ENCODE measurements at places on chromosomes 7 and 10.

- no peak for DNase-seq
Observed at GRCh38 chr10:91206837-91207474, 13.5 kb upstream of the PCGF5 start.

DNA sequence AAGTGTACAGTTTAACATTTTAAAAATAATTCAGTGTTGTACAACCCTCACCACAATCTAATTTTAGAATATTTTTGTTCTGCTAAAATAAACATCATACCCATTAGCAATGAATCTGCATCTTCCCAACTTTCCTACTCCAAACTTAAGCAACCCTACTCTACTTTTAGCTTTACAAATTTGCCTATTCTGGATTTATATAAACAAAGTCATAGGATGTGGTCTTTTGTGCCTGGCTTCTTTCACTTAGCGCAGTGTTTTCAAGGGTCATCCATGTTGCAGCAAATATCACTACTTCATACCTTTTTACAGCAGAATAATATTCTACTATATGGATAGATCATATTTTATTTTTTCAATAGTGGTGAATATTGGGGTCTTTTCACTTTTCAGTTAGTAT is 18.9 kb downstream of the CALML3 start:
- DNase-seq = no peak

- no peak for DNase-seq
Observed at GRCh38 chr10:132932461-132933307, 9.7 kb downstream of the CFAP46 start.

DNA sequence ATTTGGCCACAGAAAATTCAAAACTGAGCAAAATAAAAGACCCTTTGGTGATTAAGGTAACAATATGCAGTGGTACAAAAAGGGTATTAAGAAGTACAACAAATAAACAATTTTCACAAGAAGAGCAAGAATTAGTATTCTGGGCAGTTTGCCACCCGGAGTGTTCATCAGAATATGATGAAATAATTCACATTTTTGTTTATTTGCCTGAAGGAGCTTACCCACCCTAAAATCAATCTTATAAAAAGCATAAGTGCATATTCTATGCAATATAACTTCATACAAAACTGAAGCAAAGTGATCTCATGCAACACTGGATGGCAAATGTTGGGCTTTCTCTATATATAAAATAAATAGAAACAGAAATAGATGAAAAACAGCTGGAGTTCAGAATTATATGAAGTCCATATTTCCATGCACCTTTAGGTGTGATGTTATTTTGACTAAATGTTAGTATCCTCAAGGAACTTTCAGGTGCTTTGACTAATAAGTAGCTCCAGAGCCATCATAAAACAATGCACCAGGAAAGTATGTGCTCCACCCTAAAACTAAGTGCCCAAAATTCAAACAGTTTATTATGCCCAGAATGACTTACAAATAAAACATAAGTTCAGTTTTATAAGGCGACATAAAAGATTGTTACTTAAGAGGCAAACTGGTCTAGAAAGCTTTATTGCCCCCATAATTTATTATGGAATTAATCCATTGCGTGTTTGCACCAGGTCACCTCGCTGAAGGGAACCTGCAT is 474.3 kb downstream of the SEMA3D start:
- DNase-seq = no peak

DNA sequence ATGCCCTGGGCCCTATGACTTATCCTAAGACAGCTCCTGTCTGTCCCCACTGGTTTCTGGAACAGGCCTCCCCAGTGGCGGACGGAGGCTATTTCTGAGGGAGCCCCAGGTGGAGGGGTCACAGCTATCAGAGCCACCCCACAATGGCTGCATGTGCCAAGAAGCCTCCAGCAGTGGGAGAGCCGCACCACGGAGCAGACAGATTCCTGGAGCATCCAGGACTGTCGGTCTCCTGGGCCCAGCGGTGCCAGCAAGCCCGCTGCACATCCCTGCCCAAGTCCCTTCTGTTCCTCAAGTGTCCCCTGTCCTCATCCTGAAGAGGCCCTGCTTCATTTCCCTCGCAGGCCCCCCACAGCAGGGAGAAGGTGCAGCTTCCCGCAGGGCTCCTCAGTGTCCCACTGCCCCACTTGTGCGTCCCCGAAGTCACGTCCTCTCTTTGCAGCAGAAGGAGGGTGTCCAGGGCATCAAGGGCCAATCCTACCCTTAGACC is 193.0 kb upstream of the SHH start:
- DNase-seq = no peak

GRCh38 chr7:98011996-98012395 is 22.0 kb upstream of the OCM2 start:
- DNase-seq = no peak

DNA sequence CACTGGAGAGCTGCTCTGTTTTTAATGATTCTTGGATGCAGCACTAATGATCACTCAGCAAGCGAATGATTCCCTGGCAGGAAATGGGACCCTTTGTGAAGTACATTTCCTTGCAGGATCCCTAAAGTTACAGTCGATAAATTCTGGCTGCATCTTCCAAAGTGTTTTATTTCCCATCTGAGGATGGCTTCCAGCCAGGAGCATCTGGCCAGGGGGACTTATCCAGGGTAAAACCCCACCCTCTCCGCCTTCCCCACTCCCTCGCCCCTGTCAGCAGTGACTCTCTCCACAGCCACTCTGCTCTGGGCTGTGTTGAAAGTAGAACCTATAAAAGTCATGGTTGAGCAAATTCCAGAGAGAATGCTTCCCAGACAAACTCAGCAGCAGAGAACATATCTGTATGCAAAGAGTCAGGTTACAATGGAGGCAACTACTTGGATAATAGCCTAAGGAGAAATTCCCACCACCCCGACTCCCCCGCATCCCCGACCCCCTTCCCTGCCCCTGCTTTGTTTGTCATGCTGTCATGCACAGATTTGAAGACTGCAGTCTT is 111.0 kb upstream of the ANLN start:
- DNase-seq = no peak

GRCh38 chr7:151715666-151716315 is 161.1 kb downstream of the PRKAG2 start:
- no peak for DNase-seq

DNA sequence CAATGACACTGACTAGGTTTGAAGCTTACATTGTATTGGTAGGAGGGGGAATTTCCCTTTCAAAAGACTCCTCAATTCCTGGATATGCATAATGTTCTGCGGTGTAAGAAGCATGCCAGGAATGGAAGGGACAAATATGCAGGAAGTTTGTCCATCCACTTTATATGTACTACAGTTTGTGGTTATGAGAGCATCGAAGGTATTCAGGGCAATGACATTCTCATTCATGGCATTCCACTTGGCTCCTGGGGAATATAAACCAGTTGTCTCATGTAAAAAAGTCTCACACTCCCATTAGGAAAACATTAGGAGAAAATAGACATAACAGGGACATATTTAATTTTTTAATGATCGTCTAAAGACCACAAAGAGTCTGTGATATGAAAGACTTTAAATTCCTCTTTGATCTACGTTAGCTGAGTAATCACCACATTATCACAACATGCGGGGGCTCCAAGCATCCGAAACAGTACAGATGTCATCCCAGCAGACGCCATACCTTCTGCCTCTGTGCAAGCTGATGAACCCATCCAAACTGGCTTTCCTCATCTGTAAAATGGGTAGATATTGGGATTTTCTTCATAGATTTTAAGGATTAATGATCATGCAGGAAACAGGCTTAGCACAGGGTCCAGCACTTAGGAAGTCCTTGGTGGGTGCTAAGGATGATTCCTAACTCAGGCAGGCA is 675.3 kb downstream of the INHBA start:
- DNase-seq = no peak

Data from gastrocnemius medialis (tissue), 4 donors.